Activated naive CD8-positive, alpha-beta T cell treated with anti-CD3 and anti-CD28 coated beads for 36 hours (primary cell): ENCODE measurements at places on chromosomes 13 and 19.

- DNase-seq, result no peak
These were observed 103.6 kb downstream of the STK24 start for GRCh38 chr13:98473135-98473787.

GRCh38 chr19:54317108-54317964 is 4.4 kb upstream of the LILRA5 start:
- no peak for DNase-seq

DNA sequence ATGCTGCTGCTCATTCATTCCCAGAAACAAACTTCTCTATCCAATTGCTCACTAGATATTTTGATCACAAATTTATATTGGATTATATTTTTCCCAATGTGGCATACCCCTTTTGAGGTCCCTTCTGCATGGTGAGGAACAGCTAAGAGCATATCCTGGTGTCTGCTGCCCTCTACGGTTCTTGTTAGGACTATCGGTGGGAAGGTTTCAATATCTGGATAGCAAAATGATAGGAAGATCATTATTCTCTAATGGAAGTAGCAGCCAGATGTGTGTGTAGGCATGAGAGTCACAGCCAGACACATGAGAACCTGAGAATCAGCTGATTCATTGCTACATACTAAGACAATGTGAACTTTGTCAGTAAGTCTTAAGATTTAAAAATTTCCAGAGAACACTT is 1422.4 kb upstream of the MIR17HG start:
- no peak for DNase-seq

GRCh38 chr13:64274481-64275217 is 2859.0 kb upstream of the PCDH20 start:
- DNase-seq, result no peak

GRCh38 chr13:41465241-41465847 is 8.0 kb downstream of the RGCC start:
- DNase-seq, result peak; percentile 89

DNA sequence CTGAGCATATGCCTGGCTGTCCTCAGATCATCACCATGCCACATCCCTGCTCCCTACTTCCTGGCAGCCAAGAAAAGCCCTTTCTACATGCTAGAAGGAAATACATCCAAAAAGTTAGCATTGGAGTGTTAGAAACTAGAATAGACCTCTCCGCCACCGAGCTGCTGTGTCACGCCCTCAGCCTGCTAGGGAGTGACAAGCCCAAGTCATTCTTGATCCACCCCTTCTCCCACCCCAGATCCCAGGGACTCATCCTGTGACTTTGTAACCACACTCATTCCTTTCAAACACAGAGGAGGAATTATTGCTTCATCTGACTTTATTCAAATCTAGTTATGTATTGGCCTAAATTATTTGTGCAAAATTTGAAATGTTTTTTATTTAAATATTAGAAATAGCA is 45.3 kb downstream of the POLR1D start:
- DNase-seq, result no peak

DNA sequence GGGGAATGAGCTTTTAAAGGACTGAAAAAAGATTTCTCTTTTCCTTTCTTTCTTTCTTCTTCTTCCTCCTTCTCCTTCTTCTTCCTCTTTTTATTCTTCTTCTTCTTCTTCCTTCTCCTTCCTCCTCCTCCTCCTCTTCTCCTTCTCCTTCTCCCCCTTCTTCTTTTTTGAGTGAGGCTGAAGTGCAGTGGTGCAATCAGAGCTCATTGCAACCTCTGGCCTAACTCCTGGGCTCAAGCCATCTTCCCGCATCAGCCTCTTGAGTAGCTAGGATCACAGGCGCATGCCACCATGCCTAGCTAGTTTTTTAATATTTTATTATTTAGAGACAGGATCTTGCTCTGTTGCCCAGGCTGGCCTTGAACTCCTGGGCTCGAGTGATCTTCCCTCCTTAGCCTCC is 120.9 kb upstream of the KL start:
- no peak for DNase-seq

DNA sequence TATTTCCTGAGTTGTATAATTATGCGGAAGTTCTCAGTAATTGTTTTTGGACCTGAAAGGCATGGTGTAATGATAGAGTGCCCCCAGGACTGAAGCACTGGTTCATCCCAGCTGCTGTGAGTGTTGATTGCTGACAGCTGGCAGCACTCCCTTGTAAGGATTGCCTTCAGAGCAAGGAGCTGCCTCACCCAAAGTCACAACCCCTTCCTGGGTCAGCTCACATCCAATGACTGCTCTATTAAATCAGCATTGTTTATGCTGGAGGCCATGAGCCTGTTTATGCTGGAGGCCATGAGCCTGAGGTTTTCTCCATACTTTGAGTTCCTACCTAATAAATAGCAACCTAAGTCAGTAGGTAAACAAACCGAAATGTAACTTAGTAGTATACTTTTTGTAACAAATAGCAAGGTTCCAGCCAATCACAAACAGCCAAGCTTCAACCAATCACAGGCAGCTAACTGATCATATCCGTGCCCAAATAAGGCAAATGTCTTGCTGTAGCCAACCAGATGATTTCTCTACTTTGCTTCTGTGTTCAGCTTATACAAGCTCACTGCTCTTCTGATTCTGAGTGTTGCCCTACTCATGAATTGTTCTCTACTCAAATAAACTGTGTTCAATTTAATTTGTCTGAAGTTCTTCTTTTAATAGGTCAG is 11.7 kb upstream of the SPACA6 start:
- no peak for DNase-seq

DNA sequence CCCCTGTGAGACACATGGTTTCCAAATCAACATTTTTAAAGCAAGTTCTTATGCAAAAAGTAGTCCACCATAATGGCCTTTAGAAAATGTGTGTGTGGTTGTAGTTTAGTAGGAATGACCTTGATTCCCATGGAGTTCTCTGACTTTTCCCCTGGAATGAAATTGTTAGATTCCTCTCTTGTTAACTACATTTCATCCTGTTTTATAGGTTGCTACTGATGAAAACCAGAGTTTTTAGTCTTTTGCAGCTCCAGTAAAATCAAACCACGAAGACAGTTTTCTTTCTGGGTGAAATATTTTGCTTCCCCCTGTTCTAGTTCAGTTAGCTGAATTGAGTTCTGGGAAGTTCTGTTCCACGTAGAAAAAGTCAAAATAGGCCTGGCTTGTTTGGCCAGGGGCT is 107.7 kb downstream of the RAB20 start:
- DNase-seq, result no peak
